ENCODE measurements at places on chromosomes 16 and 17.

GRCh38 chr16:3728424-3729160, 11.3 kb upstream of the TRAP1 start:
- DNase-seq: no peak

GRCh38 chr17:67546578-67547527, 169.8 kb downstream of the PITPNC1 start:
- DNase-seq: no peak

DNA sequence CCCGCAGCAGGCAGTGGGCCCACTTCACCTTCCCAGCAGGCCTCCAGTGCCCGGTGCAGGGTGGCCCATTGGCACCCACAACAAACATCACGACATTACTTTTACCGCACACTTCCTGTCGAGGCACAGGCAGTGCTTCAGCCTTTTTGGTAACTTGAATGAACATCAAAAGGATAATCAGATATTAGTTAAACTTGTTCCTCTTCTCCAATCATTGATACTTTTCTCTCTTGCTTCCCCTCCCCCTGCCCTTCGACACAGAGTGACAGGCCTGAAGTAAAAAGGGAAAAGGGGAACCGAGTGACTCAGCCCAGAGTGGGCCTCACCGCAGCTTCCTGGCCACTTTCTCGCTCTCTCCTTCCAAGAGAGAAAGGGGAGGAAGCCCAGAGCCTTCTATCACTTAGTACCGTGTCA, 507.0 kb downstream of the MAF start:
- no peak for DNase-seq

GRCh38 chr17:35912339-35912912, 18.1 kb downstream of the RDM1 start:
- DNase-seq: no peak
